ENCODE measurements at places on chromosomes 5 and 9.

DNA sequence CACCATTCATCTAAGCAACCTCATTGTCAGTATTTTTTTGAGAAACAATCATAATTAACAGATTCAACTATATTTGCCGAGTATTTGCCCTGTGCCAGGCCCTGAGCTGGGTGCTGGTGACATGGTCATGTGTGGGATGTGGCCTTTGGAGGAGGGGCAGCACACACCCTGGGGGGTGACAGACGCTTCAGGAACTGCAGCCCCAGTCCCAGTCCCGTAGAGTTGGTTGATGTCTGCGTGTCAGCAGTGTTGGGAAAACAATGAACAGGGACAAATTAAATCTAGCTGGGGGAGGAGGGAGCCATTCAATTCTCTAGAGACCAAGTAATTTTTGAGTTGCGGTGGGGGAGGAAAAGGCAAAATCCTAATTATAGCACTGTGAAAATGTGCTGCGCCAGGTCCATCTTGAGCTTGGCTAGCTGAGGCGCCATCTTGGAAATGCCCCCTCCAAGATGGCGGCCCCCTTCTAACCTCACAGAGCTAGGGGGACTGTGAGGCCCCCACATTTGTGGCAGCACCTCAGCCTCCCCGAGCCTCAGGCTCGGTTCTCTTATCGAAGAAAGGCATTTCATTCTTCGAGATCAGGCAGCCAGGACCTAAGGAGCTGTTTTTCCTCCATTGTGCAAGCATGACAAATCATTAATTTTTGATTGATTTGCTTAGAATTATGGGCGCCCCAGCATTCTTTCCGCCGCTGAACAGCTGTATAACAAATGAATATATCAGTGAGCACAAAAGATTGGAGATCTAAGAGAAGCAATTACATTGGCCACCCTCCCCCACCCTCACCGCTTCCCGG lies 87.8 kb downstream of the ZNF618 start:
- DNase-seq, result no peak

GRCh38 chr5:51395245-51395644 lies 12.0 kb downstream of the ISL1 start:
- no peak for DNase-seq

- DNase-seq, result no peak
Measured at GRCh38 chr5:128062172-128062746, 21.3 kb upstream of the SLC12A2 start.

DNA sequence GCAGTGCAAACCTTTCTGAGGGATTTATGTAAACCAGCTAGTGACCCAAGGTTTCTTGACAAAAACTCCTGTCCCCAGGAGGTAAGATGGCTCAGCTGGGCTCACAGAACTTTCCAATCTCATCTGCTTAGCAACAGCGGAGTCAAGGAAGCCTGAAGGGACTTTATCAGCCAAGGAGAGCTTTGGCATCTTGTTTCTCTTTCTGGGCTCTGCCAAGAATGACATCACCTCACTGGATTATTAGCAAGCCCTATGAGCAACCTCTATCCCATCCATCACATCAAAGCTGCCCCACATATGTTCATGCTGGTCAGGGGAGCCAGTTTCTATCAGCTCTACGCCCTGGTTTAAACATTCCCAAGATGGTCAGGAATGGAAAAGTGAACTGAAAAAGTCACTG lies 461.3 kb downstream of the ENC1 start:
- no peak for DNase-seq
